Stimulated activated CD4-positive, alpha-beta T cell treated with anti-CD3 and anti-CD28 coated beads, Interleukin-1b, Interleukin-23, amount 100 ng/mL, for 4 hours (primary cell): ENCODE measurements at places on chromosomes 5 and 9.

DNA sequence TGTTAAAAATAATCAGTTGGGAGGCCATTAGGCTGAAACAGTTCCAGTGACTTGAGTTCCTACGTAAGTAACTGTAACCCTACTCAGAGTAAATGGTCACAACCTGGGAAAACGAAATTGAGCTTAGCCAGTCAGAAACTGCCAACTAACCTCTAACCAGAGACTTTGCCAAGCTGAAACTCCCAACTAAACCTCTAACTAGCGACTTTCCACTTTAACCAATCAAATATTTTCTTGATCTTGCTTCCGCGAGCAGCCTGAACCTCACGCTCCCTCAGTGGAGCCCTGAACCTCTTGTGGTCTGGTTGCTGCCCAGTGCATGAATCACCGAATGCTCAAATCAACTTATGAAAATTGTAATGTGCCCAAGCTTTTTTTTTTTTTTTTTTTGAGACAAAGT lies 156.2 kb downstream of the MED10 start:
- no peak for DNase-seq

GRCh38 chr5:9363026-9363425 lies 182.8 kb downstream of the SEMA5A start:
- no peak for DNase-seq

- DNase-seq, result no peak
Measured at GRCh38 chr5:13276156-13276555, 668.3 kb downstream of the DNAH5 start.

- DNase-seq, result peak; percentile 84
Measured at GRCh38 chr9:93134015-93134739, at the start of gene NINJ1. Gene NINJ1 (minus strand): TSS chr9:93134251. CDS start chr9:93134217, 34 bp downstream.
